ENCODE measurements at places on chromosomes 5 and 9. TPM values are rescaled to one million over a fixed set of nuclear protein-coding genes. Genes with fewer than 3 reads are reported as not detected.
A peak's percentile ranks its signal among the peaks of the same experiment; 100 is the strongest.

GRCh38 chr5:150510460-150511263 is 2.7 kb downstream of the NDST1 start:
- no peaks in the 10 kb centered on the region for H3K27me3 ChIP-seq
- no peak overlapping the region for H3K4me3 ChIP-seq
- peaks cover 99% of the 10 kb centered on the region for H3K4me1 ChIP-seq

GRCh38 chr9:18707489-18708205 is 233.7 kb downstream of the ADAMTSL1 start:
- no peak for DNase-seq
- H3K4me1 ChIP-seq = peaks cover 22% of the 10 kb centered on the region

- H3K27ac ChIP-seq = no peak overlapping the region
- no peaks in the 10 kb centered on the region for H3K36me3 ChIP-seq
- no peak for DNase-seq
Measured at GRCh38 chr5:96483878-96484277, 50.8 kb upstream of the PCSK1 start.

- H3K4me3 ChIP-seq = peak overlapping the region; percentile 95
- peaks cover 38% of the 10 kb centered on the region for H3K4me1 ChIP-seq
- no peak for DNase-seq
- no peaks in the 10 kb centered on the region for H3K27me3 ChIP-seq
Measured at GRCh38 chr5:171386861-171387344, 746 bp upstream of the NPM1 start.

GRCh38 chr9:74589576-74589975 is 92.4 kb downstream of the RORB start:
- no peaks in the 10 kb centered on the region for H3K36me3 ChIP-seq
- no peaks in the 10 kb centered on the region for H3K27me3 ChIP-seq
- H3K27ac ChIP-seq = no peak overlapping the region
- no peak overlapping the region for H3K4me3 ChIP-seq
- DNase-seq = no peak

DNA sequence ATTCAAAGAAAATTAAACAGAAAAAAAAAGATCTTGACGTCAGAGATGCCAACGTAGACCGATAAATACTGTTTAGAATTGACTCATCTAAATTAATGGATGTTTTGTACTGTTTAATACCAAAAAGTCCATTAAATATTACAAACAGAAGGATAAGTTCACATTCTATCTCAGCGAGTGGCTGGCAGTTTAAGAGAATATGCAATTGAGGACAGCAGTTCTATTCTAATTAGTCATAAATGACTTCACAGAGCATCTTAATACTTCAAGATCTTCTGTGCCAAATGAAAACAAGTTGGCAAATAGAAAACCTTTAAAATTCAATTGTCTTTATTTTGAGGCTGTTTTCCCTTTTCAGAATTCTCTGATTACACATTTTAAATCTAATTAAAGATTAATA is 326.6 kb upstream of the NREP start:
- H3K27me3 ChIP-seq = no peaks in the 10 kb centered on the region
- no peaks in the 10 kb centered on the region for H3K4me1 ChIP-seq
- DNase-seq = no peak
- peak overlapping the region; percentile 13 for H3K27ac ChIP-seq
- no peaks in the 10 kb centered on the region for H3K36me3 ChIP-seq

SLCO4C1 gene
- not detected for total RNA-seq

DNA sequence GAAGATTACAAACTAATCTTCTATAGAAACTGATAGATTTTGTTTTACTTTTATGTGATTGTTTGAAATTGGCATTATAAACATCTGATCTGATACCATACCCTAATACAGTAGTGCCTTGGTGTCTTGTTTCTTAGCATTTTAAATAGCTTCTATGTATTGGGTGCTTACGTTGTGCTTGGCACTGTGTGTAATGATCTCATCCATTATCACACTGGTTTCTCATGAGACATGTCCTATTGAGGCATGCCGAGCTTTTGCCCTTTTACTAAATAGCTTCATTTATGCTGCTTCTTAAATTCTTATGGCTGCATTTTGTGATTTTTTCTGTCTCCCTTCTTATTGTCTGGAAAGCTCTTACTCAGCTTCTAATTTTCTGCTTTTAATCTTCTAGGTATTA is 48.2 kb upstream of the TLR4 start:
- no peaks in the 10 kb centered on the region for H3K27me3 ChIP-seq
- no peak overlapping the region for H3K27ac ChIP-seq
- H3K4me1 ChIP-seq = no peaks in the 10 kb centered on the region
- H3K4me3 ChIP-seq = no peak overlapping the region
- no peak for DNase-seq

DNA sequence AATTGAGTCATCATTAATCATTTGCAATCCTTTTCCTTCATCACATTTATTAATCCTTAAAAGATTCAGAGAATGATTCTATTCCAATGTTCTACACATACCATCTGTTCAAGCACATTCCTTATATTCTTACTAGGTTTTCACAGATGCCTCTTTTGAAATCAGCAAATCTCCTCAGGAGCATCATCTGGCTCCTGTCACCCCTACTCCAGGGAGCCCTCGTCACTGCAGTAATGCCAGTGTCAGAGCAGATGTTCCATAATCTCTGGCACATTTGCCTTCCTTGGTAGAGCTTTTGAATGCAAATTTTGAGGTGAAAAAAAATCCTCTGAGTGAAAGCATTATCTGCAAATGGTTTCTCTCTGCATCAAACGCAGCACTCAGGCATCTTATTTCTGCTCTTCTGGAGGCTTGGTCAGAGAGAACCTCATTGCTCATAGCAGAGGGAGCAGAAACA is 7.6 kb upstream of the KCNV2 start:
- H3K4me3 ChIP-seq = no peak overlapping the region
- H3K36me3 ChIP-seq = no peaks in the 10 kb centered on the region
- H3K27ac ChIP-seq = no peak overlapping the region

CDC20B gene
- total RNA-seq = not detected

GRCh38 chr5:87411586-87411972 is 1.2 kb downstream of the CCNH start:
- no peak for DNase-seq
- H3K36me3 ChIP-seq = no peaks in the 10 kb centered on the region
- H3K4me1 ChIP-seq = peaks cover 21% of the 10 kb centered on the region
- peak overlapping the region; percentile 87 for H3K4me3 ChIP-seq

- H3K36me3 ChIP-seq = no peaks in the 10 kb centered on the region
- no peaks in the 10 kb centered on the region for H3K27me3 ChIP-seq
- H3K4me3 ChIP-seq = peak overlapping the region; percentile 64
- H3K4me1 ChIP-seq = peaks cover 25% of the 10 kb centered on the region
- H3K27ac ChIP-seq = peak overlapping the region; percentile 88
Measured at GRCh38 chr5:109688630-109688969, 1.1 kb upstream of the MAN2A1 start.

DNA sequence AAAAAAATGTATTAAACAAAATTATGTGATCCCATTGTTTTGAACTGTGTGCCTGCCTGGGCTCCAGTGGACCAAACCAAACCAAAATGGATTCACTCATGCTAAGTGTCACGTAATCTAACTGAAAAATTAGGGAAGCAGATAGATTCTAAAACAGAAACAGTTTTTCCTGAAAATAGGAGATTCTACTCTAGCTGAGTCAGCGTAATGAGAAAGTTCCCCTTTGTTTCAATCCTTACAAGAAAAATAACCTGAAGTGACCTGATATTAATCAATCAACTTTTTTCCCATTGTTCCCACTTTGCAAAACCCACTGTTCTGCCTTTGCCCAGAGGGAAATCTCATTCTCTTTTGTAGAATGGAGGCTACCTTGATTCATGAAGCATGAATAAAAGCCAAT is 682.4 kb upstream of the CDH10 start:
- H3K4me3 ChIP-seq = no peak overlapping the region
- DNase-seq = no peak
- H3K27ac ChIP-seq = no peak overlapping the region
- H3K36me3 ChIP-seq = no peaks in the 10 kb centered on the region
- no peaks in the 10 kb centered on the region for H3K4me1 ChIP-seq

GRCh38 chr9:93218161-93218560 is 34.2 kb downstream of the WNK2 start:
- H3K36me3 ChIP-seq = no peaks in the 10 kb centered on the region
- no peak overlapping the region for H3K4me3 ChIP-seq
- H3K4me1 ChIP-seq = peaks cover 4% of the 10 kb centered on the region
- no peaks in the 10 kb centered on the region for H3K27me3 ChIP-seq

DNA sequence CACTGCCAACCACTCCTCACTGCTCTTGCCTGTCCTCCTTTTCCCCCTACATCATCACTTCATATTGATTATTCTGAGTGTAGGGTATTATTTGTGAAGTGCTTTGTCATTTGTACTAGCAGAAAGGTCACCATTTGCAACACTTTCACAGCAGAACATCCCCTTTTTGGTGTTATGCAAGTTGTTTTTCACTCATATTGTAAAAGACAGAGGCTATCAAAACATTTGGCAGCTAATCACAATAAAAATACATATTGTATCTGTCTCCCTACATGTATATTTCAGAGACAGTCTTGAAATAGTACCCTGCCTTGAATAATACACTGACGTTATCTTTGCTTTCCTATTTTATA is 82.3 kb downstream of the ANXA1 start:
- no peaks in the 10 kb centered on the region for H3K36me3 ChIP-seq

- H3K27me3 ChIP-seq = peaks cover 38% of the 10 kb centered on the region
- H3K4me1 ChIP-seq = peaks cover 17% of the 10 kb centered on the region
- H3K27ac ChIP-seq = no peak overlapping the region
- no peaks in the 10 kb centered on the region for H3K36me3 ChIP-seq
- H3K4me3 ChIP-seq = no peak overlapping the region
Measured at GRCh38 chr5:73441378-73441777, 7.2 kb downstream of the FOXD1 start.

DNA sequence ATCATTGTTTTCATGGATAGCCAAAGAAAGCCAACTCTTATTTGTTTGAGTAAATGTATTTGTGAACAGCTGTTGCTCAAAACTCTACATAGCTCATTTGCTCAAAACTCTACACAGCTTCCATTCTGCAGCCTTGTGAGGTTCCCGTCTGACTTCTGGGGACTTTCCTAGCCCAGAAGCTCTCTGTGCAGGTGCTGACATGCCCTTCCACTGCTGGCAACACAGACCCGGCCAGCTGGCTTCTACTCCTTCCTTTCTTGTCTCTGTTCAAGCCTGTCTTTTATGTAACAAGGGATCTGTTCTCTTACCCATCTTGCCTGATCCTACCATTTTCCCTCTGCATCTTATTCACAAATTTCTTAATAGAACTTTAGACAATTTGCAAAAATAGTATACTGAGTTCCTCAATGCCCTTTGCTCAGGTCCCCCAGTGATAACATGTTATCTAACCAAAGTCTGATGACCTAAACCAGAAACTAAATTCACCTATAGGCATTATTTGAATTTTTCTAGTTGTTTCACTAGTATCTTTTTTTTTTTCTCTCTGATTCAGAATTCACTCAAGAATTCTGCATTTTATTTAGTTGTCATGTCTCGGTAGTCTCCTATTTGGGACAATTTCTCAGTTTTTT is 556.5 kb upstream of the SEMA6A start:
- DNase-seq = no peak
- no peaks in the 10 kb centered on the region for H3K27me3 ChIP-seq
- no peaks in the 10 kb centered on the region for H3K36me3 ChIP-seq
- no peak overlapping the region for H3K27ac ChIP-seq
- H3K4me3 ChIP-seq = no peak overlapping the region

- peaks cover 50% of the 10 kb centered on the region for H3K4me1 ChIP-seq
- H3K4me3 ChIP-seq = peak overlapping the region; percentile 26
- no peak for DNase-seq
- no peaks in the 10 kb centered on the region for H3K36me3 ChIP-seq
- peak overlapping the region; percentile 76 for H3K27ac ChIP-seq
- no peaks in the 10 kb centered on the region for H3K27me3 ChIP-seq
Measured at GRCh38 chr9:137316012-137316981, 14.2 kb upstream of the NRARP start.

GRCh38 chr9:114161513-114161912 is 6.2 kb downstream of the COL27A1 start:
- peaks cover 76% of the 10 kb centered on the region for H3K4me1 ChIP-seq
- H3K36me3 ChIP-seq = no peaks in the 10 kb centered on the region
- no peak for DNase-seq
- H3K27me3 ChIP-seq = no peaks in the 10 kb centered on the region
- peak overlapping the region; percentile 76 for H3K27ac ChIP-seq

PSIP1 gene
- 63.8 TPM for total RNA-seq

DNA sequence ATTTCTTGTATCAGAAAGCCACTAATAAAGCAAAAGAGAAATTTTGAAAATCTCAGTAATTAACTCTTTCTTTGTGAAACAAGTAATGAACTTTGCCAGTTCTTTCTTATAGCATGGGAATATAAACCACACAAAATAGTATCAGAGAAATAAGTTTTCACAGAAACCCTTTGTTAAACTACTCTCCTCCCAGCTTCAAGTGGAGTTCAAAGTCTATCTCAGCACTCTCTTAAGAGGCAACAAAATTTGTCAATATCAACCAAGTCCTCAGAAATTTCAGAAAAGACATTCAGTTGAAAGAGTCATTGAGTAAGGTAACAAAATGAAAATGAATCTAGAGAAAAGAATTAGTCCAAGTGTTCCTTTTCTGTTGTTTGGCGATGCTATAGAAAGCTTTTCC is 89.3 kb downstream of the NTRK2 start:
- no peak overlapping the region for H3K4me3 ChIP-seq
- no peaks in the 10 kb centered on the region for H3K36me3 ChIP-seq
- H3K27me3 ChIP-seq = no peaks in the 10 kb centered on the region
- H3K27ac ChIP-seq = no peak overlapping the region
- no peak for DNase-seq

DDX4 gene
- total RNA-seq = not detected

- no peak overlapping the region for H3K4me3 ChIP-seq
- no peaks in the 10 kb centered on the region for H3K4me1 ChIP-seq
- no peaks in the 10 kb centered on the region for H3K27me3 ChIP-seq
- no peak overlapping the region for H3K27ac ChIP-seq
- H3K36me3 ChIP-seq = no peaks in the 10 kb centered on the region
Measured at GRCh38 chr9:86202338-86202882, 57.0 kb downstream of the C9orf153 start.

DNA sequence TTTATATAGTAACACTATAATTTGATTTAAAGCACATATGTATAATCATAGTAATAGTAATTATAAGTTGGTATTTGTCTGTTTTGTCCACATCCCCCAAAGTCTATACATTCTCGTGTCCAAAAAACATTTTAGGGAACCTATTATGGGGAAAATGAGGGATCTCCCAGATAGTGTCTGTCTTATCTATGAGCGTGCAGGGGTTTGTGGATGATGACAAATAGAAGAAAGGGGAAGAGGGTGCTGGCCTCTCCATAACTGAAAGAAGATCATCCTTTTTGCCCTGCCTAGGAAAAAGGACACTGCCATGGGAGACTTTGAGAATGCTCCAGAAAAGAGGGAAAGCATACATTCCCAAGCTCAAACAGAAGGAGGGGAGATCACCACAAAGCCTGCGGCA is 45.3 kb downstream of the C5orf22 start:
- no peak for DNase-seq
- no peaks in the 10 kb centered on the region for H3K36me3 ChIP-seq
- no peak overlapping the region for H3K4me3 ChIP-seq
- H3K4me1 ChIP-seq = no peaks in the 10 kb centered on the region
- H3K27me3 ChIP-seq = no peaks in the 10 kb centered on the region

GRCh38 chr9:107734256-107735013 is 244.9 kb upstream of the KLF4 start:
- H3K27ac ChIP-seq = peak overlapping the region; percentile 86
- no peak for DNase-seq
- H3K27me3 ChIP-seq = no peaks in the 10 kb centered on the region
- H3K4me3 ChIP-seq = no peak overlapping the region
- peaks cover 69% of the 10 kb centered on the region for H3K4me1 ChIP-seq

GRCh38 chr5:130871346-130872086 is 293.5 kb downstream of the HINT1 start:
- no peak overlapping the region for H3K4me3 ChIP-seq
- no peak overlapping the region for H3K27ac ChIP-seq
- H3K4me1 ChIP-seq = peaks cover 7% of the 10 kb centered on the region
- H3K27me3 ChIP-seq = no peaks in the 10 kb centered on the region

Measured in vagina (tissue), 2 donors.